ENCODE measurements at places on chromosomes 12 and 14.

- no peak for DNase-seq
Observed at GRCh38 chr14:92037989-92038388, 1.9 kb downstream of the TRIP11 start.

- DNase-seq: peak; percentile 82
Observed at GRCh38 chr12:105741786-105742566, 396.8 kb downstream of the NUAK1 start.

DNA sequence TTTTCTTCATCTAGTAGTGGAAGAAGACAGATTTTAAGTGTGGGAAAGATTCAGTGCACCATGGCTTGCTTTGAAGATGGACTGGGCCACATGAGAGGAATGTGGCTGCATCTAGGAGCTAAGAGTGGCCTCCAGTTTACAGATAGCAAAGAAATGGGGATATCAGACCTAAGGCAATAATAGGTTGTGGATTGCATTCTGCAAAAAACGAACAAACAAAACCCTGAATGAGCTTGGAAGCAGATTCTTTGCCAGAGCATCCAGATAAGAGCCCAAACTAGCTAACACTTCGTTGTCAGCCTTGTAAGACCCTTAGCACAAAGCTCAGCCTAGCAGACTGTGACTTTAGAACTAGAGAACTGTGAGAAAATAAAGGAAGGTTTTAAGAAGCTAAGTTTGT, 9.6 kb downstream of the ATXN7L3B start:
- no peak for DNase-seq

- DNase-seq: no peak
Observed at GRCh38 chr12:38538319-38538718, 221.7 kb downstream of the ALG10B start.

Data from skeletal muscle cell (primary cell).